ENCODE measurements at places on chromosomes 1 and 21. TPM values are rescaled to one million over a fixed set of nuclear protein-coding genes. Genes with fewer than 3 reads are reported as not detected.

EPB41 gene
- 31.8 TPM for total RNA-seq

STUM gene
- total RNA-seq = 0.98 TPM

SHISAL2A gene
- not detected for total RNA-seq

VWA1 gene
- total RNA-seq = 2.9 TPM

RPL22 gene
- 169 TPM for total RNA-seq

ARMH1 gene
- total RNA-seq = 1.7 TPM

RXRG gene
- not detected for total RNA-seq

NECTIN4 gene
- not detected for total RNA-seq

RNU1-3 gene
- total RNA-seq = under 0.01 TPM

HTR6 gene
- total RNA-seq = 0.09 TPM

MRPS15 gene
- total RNA-seq = 56.2 TPM

MAP10 gene
- 1.5 TPM for total RNA-seq

BRINP3 gene
- total RNA-seq = 2.3 TPM
